NCI-H226 (cell line): ENCODE measurements at places on chromosomes 1 and 21.
A peak's percentile ranks its signal among the peaks of the same experiment; 100 is the strongest.

DNA sequence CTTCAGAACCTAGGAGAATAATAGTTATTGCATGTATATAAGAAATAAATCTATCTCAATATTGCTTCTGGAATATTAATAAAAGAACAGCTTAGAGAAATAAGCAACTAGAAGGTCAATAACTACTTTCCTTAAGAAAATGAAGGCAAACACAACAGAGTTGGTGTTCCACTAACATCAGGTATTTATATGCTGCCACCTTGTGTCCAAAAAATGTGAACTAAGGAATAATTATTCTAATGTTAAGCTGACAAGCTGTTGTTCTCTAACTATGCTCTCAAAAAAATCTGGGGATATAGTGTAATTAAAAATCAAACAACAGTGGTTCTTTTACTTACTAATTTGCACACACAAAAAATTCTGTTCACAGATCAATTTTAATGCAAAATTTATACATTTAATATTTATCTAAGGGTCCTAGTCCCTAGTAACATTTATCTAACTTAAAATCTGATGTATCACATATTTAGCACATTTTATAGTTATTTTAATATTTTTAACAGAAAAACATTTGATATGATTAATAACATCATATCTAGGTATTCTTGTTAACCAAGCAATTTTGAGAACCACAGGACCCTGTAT, 39.6 kb downstream of the UCHL5 start:
- DNase-seq, result peak; percentile 33

- no peak for DNase-seq
These were observed 14.8 kb upstream of the TMEM222 start for GRCh38 chr1:27306892-27307761.

DNA sequence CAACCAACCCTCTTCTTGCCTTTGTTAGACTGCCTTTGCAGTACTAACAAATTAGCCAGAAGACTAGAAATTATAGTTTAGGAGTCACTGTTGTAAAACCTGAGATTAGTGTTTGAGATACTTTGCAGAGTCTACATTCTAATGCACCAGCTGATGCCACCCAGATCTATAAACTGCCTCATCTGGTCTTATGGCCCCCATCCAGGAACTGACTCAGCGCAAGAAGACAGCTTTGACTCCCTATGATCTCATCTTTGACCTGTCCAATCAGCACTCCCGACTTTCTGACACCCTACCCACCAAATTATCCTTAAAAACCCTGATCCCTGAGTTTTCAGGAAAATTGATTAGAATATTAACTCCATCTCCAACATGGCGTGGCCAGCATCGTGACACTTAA, 334.6 kb downstream of the RGS7 start:
- no peak for DNase-seq

GRCh38 chr1:63674865-63675419, 81.7 kb downstream of the PGM1 start:
- no peak for DNase-seq

DNA sequence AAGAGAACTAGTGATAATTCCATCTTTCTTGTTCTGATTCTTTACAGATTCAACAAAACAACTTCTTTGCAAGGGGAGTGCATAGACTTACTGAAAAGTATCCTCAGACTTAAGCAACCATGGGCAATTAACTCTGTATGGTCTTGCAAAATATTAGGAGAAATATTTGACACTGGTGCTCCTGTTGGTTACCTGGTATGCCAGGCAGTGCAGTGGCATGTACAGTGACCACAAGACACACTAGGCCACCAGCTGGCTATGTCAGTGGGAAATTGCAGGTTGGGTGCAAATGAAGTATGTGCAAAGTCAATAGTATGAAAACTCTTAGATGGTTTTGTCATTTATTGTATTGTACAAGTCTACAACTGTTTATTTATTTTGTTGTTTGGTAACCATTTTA, 34.5 kb downstream of the EPS15 start:
- DNase-seq, result no peak

- peak; percentile 72 for DNase-seq
These were observed 79.5 kb downstream of the SMYD3 start for GRCh38 chr1:246427611-246428010.

DNA sequence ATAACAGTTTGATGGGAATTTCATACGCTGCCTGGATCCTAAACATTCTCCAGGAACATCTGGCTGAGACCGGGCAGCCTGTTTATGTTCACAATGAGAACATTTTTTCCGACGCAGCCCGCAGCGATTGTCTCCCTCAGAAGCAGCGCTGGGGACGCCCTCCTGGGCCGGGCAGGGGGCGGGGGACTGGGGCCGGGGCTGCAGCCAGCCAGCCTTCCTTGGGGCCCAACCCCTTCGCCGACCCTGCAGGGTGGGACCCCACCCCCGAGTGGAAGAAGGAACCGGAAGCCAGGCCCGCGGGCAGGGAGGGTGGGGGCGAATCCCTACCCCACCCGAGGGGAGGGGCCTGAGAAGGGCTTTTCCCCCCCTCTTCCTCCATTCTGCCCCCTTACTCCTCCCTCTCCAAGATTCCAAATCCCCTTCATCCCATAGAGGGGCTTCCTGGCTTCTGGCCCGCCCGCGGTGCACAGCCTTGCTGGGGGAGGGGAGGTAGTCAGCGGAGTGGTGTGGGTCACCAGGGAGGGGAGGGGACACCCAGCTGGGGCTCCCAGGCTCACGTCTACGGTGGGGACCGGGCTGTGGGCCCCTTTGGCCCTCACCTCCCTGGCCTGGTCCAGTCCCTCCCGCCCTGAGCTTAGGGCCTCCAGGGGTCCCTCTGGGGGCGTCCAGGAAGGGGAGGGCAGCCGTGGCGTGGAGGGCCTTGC, 60.6 kb downstream of the WNT9A start:
- no peak for DNase-seq

GRCh38 chr1:236514703-236515442, 8.9 kb upstream of the LGALS8 start:
- no peak for DNase-seq

DNA sequence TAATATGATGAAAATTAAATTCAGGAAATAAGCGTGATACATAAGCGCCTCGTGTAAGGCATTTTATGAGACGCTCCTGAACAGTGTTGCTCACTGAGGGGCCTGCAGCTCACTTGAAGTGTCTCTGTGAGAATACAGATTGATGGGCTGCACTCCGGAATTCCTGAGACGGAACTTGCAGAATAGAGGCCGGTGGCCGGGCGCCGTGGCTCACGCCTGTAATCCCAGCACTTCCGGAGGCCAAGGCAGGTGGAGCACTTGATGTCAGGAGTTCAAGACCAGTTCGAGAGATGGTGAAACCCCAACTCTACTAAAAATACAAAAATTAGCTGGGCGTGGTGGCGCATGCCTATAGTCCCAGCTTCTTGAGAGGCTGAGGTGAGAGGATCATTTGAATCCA, 49.5 kb upstream of the HNRNPU start:
- no peak for DNase-seq

GRCh38 chr1:71276466-71276865, 195.6 kb upstream of the ZRANB2 start:
- DNase-seq, result no peak

- peak; percentile 100 for DNase-seq
These were observed 23.8 kb downstream of the IER5 start for GRCh38 chr1:181112071-181112929.

GRCh38 chr1:110783292-110783918, 89.5 kb upstream of the CD53 start:
- DNase-seq, result peak; percentile 29

- no peak for DNase-seq
These were observed 1.7 kb upstream of the PAQR6 start for GRCh38 chr1:156249593-156249992.

DNA sequence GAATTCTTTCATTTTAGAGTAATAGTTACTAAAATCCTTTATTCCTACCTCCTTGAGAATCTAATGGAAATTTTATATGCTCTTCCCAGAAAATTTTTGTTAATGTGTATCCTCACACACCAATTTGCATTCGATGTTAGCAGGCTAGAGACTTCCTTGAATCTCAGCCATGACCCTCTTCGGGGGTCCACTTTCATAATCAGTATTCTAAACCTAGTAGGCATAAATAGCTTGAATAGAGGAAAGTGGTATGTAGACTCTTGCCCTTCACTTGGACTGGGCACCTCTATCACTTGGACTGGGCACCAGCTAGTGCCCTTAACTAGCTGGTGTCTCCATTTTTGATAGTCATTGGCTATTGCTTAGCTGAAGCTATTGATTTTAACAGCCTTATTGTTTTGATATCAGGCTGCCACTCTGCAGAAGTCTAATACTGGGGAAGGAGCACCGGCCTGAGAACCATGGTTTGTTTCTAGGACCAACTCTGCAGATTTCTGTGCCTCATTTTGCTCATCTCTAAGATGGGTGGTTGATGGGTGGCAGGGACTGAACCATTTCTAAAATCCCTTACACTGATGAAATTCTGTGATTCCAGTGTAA, 42.8 kb downstream of the MRPL39 start:
- no peak for DNase-seq

DNA sequence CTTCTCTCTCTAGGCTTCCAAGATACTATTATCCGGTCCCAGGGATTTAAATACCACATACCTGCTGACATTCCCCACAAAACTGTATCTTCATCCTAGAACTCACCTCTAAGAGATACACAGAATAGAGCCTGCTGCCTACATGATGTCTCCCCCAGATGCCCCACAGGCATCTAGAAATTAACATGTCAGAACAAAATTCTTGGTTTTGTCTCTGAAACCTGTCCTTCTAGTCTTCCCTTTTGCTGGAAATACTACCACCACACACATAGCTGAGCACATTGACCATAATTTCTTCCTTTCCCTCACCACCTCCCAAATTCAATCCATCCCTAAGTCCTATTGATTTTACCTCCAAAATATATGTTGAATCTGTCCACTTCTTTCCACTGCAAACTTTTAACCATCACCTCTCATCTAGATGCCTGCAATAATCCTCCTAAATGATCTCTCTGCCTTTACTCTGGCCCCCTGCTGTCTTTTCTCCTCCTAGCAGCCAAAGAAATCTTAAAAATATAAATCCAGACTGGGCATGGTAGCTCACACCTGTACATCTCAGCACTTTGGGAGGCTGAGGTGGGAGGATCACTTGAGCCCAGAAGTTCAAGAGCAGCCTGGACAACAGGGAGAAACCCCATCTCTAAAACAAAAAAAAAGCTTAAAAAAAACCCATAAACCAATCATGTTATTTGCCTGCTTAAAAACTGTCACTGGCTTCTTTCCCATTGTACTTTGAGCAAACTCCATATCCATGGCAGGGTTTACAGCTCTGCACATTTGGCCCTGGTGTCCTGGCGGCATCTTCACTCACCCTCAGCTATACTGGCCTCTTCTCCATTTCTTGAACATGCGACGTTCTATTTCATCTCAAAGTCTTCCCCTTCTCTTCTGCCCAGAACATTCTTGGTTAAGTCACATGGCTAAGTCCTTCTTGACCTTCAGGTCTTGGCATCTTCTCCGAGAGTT, 6.2 kb upstream of the FAM76A start:
- DNase-seq, result no peak

DNA sequence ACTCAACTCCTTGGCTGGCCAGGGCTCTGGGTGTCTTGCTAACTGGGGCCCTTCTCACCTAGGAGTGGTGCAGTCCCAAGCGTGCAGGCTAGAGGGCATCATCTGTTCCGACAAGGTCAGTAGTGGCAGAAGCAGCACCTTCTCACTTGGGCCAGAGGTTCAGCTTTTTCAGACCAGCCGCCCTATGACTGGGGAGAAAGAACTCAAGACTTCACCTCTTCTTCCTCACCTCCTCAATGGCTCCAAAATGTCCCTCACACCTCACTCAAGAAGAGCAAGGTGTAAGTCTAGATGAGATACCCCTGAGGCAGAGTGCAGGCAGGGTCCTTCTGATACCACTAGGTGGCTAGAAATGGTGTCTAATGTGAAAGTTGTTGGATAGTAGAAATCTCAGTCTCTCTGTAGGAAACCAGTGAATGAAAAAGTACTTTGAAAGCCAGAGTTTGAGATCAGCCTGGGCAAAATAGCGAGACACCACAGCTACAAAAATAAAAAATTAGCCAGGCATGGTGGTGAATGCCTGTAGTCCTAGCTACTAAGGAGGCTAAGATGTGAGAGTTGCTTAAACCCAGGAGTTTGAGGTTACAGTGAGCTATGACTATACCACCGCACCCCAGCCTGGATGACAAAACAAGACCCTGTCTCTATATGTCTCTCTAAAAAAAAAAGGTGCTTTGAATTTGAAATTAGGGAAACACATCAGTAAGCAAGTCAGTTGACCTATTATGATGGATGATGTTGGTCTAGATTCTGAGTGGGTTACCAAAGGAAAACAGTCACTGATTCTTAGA, 8.6 kb upstream of the IL20 start:
- no peak for DNase-seq

- no peak for DNase-seq
These were observed 29.0 kb downstream of the PKP1 start for GRCh38 chr1:201312298-201312697.

DNA sequence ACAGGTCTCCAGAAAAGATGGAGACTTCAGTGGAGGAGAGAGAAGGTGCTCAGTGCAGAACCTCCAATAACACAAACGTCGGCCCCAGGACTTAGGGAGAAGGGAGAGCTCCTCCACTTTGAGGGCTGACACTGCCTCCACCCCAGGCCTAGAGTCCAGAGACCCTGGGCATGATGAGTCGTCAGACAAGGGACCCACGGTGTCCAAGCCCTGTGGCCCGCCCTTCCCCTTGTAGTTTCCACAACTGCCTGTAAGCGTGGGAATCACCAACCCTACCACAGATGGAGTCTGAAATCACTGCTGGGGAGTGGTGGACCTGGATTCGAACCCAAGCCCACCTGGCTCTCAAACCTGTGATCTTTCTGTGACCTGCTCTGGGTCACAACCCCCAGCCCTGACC, 281.1 kb downstream of the NPHP4 start:
- no peak for DNase-seq

DNA sequence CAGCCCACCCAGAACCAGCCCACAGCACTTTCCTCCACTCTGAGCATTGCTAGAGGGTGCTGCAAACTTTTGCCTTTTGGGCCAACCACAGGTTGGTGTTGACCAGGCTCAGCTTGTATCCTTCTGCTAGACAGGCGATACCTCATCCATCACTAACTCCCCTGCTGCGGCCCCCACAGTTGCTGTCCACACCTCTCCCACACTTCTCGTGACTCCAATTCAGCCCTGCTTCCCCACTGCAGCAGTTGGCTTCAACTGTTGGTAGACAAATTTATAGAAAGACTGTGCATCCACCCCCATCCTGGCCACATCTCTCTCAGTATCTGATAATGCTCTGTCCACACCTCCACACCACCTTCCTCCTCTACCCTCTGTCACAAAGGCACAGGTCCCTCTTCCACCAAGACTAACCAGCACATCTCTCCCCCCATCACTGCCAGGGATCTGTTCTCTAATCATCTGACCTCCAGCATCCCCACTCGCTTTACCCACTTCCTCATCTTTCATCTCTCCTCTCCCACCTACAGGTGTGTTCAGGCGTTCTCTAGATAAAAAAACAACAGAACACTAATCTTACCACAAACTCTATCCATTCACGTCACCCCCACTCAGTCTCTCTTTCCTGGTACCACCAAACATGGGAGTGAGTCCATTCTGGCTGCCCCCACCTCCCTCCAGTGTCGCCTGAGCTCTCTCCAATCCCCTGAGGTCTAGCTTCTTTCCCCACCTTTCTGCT, 15.8 kb upstream of the SLC25A44 start:
- DNase-seq, result no peak

- no peak for DNase-seq
These were observed 9.8 kb downstream of the MIXL1 start for GRCh38 chr1:226233293-226233692.
